SK-MEL-5 (cell line): ENCODE measurements at places on chromosomes 5 and 9.
A peak's percentile ranks its signal among the peaks of the same experiment; 100 is the strongest.

- DNase-seq = no peak
Measured at GRCh38 chr5:166909040-166909439, 1382.4 kb upstream of the WWC1 start.

DNA sequence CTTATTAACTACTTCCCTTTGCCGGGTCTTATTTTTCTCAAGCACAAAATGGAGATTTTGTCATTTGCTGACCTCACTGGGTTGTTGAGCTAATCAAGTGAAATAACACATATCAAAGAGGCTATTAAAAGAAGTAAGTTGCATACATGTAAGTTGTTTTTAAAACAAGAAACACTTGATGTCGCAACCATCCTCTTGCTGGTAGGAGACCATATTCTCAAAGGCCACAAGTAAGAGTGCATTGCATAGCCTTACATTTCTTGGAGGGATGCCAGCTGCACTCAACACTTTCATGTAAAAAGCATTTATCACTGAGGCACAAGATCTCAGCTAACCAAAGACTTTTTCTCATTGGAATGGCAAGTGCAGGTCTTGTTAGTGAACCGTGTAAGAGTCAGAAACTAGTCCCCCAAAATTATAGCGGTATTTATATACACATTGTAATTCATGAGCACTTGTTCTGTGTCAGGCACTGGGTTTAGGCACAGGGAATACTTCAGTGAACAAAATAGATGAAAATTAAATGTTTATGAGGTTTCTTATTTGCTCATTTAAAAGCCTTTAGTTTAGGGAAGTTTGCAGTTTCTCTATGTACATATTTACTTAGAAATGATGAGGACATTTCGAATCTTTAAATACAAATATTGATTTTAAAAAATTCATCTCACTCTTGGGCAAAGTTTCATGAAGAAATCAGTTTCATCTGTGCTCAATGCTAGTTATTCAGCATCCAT, 72.0 kb downstream of the ZFAND5 start:
- DNase-seq = peak; percentile 78

DNA sequence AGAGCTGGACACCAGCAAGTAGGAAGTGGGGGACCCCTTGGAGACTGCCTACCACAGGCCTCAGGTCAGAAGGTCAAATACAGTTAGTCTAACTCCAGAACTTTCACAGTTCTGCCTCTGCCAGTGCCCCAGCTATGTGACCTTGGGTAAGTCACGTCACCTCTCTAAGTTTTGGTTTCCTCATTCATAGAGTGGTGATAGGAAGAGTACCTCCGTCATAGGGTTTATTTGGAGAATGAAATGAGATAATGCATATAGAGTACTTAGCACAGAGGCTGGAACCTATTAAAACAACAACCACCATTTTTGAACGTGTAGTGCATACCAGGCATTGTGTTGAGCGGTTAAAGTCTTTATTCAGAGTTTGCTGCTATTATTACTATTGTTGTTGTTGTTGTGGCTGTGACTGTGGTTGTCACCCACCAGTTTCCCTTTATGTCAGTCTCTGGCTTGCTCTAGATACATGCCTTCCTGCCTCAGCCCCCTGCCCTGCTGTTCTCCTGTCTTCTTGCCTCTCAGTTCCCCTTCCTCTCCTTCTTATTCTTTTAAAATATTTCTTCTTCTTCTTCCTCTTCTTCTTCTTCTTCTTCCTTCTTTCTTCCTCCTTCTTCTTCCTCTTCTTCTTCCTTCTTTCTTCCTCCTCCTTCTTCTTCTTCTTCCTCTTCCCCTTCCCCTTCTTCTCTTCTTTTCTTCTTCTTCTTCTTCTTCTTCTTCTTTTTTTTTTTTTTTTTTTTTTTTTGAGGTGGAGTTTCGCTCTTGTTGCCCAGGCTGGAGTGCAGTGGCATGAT, 67.8 kb downstream of the RALGPS1 start:
- no peak for DNase-seq

DNA sequence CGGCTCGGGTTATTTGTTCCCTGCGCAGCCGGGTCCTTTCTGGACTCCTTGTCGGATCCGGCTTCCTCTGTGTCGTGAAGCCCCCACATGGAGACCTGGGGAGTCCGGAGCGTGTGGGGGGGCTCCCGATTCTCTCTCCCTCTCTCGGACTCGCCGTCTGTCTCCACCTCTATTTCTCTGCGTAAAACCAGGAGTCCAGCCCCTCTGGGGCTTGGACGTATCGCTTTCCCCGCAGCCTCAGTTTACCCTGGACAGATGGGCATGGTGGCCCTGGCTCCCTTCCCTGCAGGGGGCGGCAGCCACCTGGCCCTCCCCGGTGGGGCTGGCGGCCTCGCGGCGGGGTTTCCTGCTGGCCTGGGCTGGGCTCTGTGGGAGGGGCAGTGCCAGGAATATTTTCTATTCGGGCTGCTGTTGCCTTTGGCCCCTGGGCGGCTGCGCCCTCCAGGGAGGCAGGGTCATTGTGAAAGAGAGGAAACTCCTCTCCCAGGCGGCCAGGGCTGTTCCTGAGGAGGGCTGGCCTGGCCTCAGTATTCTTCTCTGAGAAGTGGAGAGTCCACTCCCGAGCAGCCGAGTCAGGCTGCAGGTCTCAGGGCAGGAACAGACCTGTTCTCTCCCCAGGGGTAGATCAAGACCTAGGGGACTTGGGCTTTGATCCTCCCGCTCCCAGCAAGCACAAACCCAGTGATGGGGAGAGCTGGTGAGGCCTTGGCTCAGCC, 665 bp downstream of the ASS1 start:
- no peak for DNase-seq
